NCI-H1436 treated with DMSO at 0.1 percent for 48 hours (cell line): ENCODE measurements at places on chromosomes 1 and 21.

GRCh38 chr1:180566026-180566425, 7.3 kb downstream of the OVAAL start:
- no peak for DNase-seq

- no peak for DNase-seq
These were observed 156.9 kb upstream of the NBPF11 start for GRCh38 chr1:148308832-148309458.

DNA sequence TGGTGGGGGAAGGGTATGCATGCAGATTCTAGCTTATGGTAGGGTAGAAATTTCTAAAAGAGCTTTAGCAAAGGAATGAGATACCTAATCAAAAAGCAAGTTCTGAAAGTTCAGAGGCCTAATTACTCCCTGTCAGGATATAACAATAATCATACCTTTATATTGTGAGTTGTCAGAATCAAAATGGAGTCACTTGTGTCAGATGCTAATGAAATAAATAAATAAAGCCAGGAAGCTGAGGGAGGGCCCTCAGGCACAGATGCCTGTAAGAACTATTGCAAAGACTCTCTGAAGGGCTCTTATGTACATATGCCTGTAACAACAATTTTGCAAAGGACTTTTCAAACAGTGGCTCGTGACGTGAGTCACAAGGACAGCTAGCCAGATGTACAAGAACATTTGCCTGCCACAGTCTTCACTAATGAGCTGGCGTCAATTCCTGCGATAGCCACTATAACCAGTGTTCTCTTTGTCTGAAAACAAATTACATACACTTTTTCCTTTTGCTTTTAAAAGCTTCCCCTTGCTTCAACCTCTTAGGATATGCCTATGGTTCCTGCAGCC, 27.4 kb upstream of the DNASE2B start:
- DNase-seq, result peak; percentile 62

DNA sequence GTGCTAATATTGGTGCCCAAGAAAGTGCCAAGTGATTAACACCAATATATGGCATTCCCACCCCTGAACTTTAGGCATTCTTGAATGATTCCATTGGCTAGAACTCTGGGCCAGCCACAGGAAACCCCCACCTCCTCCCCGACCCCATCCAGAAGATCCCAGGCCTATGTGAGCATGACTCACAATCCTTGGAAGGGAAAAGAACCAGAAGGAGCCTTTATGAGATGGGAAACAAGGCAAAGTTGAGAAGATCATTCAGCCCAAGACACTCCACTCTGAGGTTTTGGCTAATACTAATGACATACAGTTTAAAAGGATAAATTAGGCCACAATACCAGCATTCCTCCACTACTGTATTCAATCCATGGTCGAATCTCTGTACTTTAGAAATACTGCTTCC, 21.8 kb downstream of the ELK4 start:
- DNase-seq, result no peak

GRCh38 chr1:165647970-165648369, 16.9 kb downstream of the MGST3 start:
- no peak for DNase-seq

- no peak for DNase-seq
These were observed 56.4 kb upstream of the NRIP1 start for GRCh38 chr21:15121097-15121654.

DNA sequence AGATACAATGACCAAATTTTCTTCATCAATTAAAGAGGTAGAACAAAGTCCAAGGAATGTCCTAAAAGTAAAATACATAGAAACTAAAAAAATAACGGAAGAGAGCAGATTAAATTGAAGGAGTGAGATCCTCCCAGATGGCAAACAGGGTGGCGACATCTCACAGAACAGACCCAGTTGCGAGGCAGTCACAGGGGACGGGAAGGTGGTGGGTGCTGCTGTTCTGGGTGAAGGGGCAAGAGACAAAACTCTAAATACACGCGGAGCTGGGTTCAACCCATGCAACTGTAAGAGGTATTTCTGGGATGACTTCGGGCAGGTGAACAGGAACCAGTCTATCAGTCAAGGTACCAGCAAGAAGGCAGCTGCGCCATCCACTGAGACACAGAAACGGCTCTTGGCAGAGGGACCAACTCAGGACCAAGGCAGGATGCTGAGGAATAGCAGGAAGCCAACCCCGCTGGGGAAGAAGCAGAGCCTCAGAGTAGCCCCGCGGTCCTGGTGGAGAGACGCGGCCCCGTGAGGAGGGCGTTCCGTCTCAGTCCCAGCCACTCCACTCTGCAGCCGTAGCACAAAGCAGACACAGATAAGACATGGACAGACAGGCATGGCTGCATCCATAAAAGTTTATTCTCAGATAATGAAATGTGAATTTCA, 32.2 kb downstream of the WDR4 start:
- no peak for DNase-seq
